ENCODE measurements at places on chromosomes 6 and 20.

- no peak for DNase-seq
These were observed 559.4 kb upstream of the MANEA start for GRCh38 chr6:95017922-95018321.

GRCh38 chr20:20754714-20755113, 42.3 kb upstream of the RALGAPA2 start:
- no peak for DNase-seq

DNA sequence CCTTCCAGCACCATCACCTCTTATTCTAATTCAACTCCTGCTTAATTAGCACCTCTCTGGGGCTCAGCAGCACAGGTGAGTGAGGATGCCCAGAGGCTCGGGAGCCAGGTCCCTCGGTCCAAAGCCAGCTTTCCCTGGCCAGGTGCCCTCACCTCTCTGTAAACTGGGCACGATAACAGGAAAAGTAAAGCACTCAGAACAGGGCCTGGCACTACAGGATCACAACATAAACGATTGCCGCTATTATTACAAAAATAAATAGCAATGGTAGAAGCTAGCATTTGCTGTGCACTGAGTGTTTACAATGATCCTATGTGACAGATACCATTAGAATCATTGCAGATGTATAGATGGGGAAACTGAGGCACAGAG, 2.6 kb downstream of the BPIFB2 start:
- DNase-seq, result no peak

DNA sequence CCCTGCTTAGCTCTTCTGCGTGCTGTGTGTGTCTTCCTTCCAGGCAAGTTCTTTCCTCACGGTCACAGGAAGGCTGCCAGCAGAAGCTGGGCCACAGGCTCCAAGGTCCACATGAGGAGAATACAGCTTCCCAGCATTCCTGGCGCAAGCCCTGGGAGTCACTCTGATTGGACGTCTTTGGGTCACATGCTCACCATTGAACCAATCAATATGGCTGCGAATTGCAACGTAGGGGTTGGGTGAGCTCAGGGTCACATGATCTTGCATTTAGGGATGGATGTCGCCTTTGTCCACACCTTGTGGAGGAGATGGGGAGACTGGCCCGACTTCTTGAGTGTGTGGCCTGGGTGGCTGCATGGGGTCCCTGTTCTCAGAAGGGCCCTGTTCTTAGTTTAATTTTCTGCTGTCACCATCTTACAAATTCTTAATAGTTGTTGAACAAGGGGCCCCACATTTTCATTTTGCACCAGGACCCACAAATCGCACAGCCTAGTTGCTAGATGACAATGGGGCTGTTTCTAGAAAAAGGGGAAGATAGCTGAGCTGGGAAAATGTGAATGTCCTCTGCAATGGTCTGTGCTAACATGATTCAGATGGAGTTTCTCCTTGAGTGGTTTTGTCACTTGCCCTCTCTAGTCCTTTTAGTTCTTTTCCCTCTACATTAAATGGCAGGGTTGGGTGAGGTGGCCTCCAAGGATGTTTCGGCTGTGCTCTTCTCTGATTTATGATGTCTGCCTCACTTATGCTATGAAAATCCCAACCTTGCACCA, 149.6 kb downstream of the CDH26 start:
- DNase-seq, result no peak

GRCh38 chr6:52990342-52990741, 4.7 kb downstream of the GSTA4 start:
- no peak for DNase-seq

DNA sequence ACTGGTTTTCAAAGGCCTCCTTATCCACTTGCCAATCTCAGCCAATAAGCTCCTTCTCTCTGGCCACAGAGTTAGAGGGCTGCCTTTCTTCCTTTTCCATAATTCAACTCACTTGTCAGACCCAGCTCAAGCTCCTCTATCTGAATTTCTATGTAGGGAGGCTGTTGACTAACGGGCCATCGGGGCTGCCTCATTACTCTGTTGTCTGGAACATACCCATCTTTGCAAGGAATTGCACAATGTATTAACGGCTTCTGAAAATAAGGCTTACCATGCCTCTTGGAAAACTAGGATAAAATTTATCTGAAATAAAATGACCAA, 28.5 kb upstream of the KIF6 start:
- no peak for DNase-seq

DNA sequence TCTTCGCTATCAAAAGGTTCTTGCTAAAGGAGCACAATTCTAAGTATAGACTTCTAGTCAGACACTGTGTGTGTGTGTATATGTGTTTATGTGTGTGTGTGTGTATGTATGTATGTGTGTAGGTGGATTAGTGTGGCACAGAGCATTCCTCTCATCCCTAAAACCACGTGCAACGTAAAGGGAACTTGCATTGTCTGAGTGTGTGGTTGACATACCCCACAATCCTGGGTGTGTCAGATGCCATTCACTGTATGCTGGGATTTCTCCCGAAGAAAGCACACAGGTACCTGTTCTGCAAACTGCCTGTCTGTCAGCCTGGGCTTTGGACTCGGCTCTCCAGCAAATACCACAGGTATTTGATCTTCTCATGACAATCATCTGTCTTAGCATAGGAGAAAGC, 42.3 kb upstream of the TBC1D7 start:
- DNase-seq, result no peak

DNA sequence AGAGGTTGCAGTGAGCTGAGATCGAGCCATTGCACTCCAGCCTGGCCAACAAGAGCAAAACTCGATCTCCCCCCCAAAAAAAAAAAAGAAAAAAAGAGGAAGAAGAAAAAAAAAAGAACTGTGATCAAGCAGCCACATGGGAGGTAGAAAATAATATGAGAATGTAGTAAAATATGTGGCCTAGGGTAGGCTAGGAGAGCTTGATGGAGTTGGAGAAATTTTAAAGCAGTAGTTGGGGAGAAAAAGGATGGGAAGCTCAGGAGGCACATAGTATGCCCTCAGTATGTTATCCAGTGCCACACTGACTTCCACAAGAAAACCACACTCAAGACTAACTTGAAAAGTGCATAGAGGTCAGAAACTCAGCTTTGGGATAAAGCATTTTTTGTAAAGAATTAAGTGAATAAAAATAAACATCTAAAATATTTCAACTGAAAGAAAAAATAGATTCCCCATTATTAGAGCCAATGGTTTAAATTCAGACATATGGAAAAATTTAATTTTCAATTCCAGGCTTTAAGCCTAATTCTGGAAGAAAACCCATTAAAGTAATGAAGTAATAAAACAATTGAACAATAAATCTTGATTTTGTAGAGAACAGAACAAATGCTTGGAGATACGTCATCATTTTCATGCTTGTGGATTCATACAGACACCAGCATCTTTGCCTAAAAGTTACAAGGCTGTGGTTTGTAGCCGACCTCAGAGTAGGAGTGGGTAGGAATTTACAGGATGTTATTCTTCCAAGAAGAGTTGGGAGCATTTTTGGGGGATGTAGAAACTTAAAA, 34.7 kb downstream of the PLEKHG1 start:
- no peak for DNase-seq

GRCh38 chr6:131914967-131915751, 36.0 kb downstream of the CCN2 start:
- DNase-seq, result peak; percentile 68

DNA sequence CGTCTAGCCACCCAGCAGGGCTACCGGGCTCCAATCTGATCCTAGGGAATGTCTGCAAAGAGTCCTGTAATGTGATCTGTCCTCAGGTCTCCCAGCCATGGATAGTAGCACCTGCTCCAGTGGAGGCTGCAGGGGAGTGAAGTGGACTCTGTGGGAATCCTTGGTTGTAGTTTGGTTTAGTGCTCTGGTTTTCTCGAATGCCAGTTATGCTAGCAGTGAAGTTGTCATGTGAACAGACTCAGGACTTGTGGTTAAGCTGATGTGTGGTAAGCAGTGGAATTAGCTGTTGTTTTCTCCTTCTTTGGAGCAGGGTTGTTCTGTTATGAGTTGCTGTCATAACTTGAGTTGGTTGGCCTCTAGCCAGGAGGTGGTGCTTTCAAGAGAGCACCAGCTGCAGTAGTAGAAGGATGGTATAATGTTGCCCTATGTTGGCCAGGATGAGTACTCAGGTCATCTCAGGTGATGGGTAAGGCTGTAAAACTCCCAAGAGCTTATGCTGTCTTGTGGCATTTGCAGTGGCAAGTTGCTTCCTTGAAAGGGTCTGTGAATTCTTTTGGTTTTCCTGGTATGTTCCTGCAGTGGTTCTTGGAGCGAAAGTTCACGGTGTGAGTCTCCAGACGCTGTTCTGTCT, 390.2 kb downstream of the UTRN start:
- no peak for DNase-seq

- DNase-seq, result no peak
These were observed 45.2 kb downstream of the DPPA5 start for GRCh38 chr6:73308712-73309534.

GRCh38 chr6:46990031-46990644, 52.0 kb downstream of the ADGRF1 start:
- DNase-seq, result no peak

- DNase-seq, result no peak
These were observed 243.8 kb downstream of the PLCB1 start for GRCh38 chr20:8375898-8376297.
